CD4-positive, alpha-beta T cell treated with Interleukin-15 for 4 hours (primary cell): ENCODE measurements at places on chromosomes 6 and 20.
A peak's percentile ranks its signal among the peaks of the same experiment; 100 is the strongest.

DNA sequence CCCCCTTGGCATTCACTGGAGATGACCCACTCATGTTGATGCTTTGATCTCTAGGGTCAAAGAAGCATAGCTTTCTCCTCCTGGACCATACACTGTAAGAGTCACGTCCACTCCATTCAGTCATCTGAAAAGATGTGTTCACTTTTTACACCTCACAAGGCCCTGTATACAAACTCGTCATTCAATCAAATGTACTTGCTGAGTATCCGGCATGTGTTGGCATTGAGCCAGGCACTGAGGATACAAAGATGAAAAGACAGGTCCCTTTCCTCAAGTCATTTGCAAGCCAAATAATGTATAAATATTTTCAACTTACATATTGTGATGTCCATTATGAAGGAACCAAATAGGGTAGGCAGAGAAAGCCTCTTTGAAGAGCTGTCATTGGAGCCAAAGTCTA is 32.6 kb upstream of the CSNK2A1 start:
- no peak for DNase-seq

- no peak for DNase-seq
Measured at GRCh38 chr20:58084566-58084965, 143.9 kb downstream of the ANKRD60 start.

DNA sequence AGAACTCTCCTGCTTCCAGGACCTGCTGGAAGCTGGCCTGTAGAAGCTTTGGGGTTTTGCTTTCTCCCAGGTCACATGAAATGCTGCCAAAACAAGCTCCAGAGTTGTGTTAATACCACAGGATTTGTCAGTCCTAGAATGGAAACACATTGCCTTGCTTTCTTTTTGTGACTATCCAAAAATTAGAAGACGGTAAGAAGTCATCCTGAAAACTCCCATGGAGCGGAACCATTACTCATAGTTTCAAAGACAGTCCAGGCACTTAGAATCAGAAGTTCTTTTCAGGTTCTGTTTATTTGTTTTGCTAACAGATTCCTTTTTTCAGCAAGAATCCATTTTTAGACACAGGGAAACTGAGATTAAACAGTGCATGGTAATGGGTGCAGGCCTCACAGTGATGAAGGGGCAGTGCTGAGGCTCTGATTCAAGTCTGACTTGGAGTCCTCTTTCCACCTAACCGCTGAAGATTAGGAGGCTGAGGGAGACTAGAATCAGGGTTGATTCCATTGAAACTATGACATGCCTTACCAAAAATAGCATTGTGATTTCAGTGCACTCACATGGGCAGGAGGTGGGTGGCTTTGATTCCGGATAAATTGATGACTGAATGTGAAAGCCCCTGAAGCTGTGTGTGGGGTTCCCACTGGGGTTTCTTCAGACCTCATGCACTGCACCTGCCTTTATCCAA is 72.2 kb upstream of the NAA20 start:
- no peak for DNase-seq

DNA sequence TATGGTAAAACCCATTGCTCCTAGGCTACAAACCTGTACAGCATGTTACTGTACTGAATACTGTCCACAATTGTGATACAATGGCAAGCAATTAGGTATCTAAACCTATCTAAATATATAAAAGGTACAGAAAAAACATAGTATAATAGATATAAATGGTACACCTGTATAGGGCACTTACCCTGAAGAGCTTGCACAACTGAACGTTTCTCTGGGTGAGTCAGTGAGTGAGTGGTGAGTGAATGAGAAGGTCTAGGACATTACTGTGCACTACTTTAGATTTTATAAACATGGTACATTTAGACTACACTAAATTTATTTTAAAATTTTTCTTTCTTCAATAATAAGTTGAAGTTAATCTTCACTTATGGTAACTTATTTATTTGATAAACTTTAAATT is 119.9 kb upstream of the CEP85L start:
- DNase-seq, result no peak

DNA sequence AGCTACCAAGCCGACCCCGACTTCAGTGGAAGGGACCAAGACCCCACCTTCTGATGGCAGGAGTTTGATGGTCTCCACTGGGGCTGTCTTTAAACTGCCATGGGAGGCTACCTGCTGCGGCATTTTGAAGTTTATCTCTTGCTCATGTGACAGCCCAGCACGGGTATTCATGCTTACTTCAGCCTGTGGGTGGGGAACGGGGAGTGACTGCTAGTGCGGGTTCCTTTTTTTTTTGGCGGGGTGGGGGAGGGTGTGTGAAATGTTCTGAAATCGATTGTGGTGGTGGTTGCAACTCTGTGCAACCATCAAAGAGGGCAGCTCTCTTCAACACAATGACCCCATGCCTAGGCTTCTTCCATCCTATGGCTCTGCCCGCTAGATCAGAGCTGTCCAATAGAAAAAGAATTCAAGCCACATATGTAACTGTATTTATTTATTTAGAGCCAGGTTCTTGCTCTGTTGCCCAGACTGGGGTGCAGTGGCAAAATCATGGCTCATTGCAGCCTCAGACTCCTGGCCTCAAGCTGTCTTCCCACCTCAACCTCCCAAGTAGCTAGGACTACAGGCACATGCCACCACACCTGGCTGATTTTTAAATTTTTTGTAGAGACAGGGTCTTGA is 53.7 kb downstream of the PPP1R16B start:
- DNase-seq, result no peak

GRCh38 chr6:113526995-113527394 is 330.1 kb upstream of the MARCKS start:
- no peak for DNase-seq

- no peak for DNase-seq
Measured at GRCh38 chr20:19735446-19735845, 22.6 kb upstream of the RIN2 start.

GRCh38 chr6:570825-571224 is 86.1 kb downstream of the HUS1B start:
- no peak for DNase-seq

GRCh38 chr6:134196568-134197193 is 121.2 kb downstream of the SGK1 start:
- no peak for DNase-seq

GRCh38 chr6:134020071-134020470 is 32.4 kb downstream of the SLC2A12 start:
- no peak for DNase-seq

DNA sequence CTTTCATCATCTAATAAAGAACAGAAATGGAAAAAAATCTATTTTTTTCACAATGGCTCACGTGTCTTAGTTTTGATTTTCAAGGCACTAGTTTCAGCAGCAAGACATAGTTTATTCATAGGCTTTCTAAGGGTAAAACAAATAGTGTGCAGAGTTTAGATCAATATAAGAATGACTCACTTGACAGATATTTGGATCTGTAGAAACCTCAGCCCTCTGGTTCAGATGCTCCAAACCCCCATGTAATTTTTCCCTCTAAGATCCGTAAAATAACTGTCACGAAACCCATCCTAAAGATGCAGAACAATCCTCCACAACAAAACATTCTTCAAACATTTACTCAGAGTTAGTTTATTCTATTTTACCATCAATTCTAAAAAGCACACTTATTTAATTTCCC is 43.4 kb downstream of the IYD start:
- no peak for DNase-seq

DNA sequence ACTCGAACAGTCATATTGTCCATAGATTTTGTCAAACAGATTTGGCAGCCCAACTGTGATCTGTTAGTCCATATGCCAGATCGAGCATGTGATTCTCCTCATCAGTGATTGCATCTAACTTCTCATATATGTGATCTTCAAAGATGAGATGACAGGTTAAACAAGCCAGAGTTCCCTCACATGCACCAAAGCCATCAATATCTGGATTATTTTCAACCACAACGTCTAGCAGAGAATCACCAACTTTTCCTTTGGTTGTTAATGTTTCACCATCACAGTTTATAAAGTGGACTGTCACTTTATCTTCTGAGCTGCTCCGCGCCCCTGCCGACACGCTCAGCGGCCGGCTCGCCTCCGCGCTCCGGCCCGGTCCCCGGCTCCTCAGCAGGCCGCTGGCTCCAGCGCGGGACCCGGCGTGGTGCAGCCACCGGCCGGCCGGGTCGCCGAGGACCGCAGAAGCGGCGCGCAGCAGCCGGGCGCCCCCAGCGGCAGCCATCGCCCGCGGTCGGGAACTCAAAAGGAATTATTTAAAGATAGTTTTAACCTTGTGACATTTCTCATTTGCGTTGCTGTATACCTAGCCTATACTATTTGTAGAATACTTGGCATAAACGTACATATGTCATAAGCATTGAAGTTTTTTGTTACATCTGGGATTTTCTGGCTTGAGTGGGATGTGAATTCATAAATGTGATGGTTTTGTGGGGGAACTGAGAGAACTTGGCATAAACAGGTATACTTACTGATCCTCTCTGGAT is 40.1 kb upstream of the DYNLRB1 start:
- DNase-seq, result peak; percentile 25

DNA sequence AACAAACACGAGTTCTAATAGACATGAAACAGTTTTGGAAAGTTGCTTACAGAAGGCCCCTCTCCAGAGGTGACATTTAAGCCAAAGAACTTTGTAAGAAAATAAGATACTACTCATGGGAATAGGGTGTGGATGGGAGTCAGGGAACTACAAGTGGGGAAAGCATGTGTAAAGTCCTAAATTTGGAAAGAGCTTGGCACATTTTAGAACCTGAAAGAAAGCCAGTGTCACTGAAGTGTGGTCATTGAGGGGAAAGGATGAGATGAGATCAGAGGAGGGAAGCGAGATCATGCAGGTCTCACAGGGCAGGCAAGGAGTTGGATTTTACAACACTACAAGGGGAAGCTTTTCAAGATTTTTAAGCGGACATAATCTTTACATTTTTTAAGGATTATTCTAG is 38.0 kb downstream of the VGLL2 start:
- DNase-seq, result no peak

DNA sequence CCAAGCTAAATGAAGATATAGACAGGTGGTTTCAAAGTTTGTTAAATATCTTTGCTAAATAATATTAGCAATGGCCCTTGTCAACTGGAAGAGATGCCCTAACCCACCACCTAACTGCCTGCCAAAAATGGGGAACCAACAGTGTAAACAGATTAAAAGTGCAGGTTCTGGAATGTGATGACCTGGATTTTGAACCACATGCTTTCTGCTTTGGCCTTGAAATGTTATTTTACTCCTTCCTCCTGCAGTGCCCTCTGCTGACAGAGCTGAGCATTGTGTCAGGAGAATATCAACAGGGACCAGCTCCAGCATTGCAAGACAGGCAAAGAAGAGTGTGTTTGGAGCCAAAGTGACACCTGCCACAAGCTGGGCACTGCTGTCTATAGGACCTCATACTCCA is 226.6 kb downstream of the MYLK4 start:
- no peak for DNase-seq

- no peak for DNase-seq
Measured at GRCh38 chr6:47288267-47289090, 21.2 kb downstream of the TNFRSF21 start.
